Inflammatory macrophage (primary cell): ENCODE measurements at places on chromosomes 5 and 9.

DNA sequence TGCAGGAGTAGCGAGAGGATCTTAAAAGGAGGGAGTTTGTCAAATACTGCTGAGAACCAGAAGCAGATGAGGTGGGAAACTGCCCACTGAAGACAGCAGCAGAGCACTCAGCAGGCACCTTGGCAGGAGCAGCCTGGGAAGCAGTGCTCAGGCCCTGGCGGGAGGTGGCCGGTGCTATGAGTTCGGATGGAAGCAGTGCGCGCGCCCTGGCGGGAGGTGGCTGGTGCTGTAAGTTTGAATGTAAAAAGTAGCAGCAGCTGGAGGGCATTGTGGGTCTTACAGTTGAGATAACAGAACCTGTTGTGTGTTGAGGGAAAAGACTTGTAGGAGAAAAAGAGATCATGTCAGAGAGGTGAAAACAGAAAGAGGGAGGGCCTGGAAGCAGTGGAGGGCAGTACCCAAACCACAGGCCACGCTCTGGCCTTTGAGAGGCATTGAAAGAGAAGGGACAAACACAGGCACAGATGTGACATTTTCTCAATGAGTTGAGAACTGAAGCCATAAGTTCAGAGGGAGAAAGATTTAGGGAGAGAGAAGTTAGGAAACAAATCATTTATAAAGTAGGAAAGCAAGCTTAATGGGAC is 130.9 kb downstream of the ERCC6L2 start:
- no peak for DNase-seq

GRCh38 chr9:88663771-88664419 is 128.9 kb downstream of the NXNL2 start:
- DNase-seq = no peak

DNA sequence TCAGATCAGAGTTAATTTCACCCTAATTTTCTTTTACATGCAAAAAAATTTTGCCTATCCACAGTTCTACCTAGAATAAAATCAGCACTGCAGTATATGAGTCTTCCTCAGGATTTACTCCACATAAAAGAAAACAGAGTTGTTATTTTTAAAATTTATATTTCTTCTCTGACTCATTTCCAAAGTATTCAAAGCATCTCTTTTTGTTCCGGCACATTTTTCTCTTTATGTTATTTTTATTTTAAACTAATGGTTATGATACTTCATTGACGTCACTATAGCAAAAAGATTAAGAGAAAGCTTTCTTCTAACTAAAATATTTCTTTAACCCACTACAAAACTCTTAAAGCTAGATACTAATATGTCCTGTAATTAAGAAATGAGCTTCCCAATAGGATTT is 590.4 kb downstream of the PRELID2 start:
- DNase-seq = no peak

DNA sequence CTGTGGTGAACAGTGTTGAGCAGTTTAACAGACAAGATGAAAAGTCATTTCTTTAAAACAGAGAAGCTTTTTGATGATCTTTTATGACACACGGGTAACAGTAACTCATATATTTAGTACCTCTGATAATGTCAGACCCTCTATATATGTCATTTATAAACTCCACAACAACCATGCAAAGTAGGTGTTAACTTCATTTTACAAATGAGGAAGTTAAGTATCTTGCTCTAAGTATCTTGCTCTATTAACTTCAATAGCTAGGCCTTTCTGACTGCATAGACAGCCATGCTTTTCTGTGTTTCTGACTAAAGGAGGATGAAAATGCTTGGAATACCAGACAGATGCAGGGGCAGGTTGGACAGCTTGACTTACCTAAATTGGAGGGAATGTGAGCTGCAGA is 1.8 kb downstream of the NUDT2 start:
- DNase-seq = no peak

DNA sequence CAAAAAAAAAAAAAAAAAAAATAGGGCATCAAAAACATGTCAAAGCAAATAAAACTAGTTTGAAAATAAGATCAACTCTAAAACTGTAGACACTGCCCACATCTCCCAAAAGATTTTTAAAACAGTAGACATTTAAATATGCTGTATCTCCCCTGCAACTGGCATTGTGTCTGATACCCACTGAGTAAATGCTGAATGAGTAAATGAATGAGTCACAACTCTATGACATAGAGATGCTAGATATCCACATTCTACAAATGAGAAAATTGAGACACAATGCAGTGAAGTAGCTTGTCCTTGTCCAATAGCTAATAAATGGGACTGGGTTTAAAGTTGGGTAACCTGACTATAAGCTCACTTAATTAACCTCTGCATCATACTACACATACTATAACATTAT is 14.1 kb upstream of the MAP1B start:
- DNase-seq = no peak

DNA sequence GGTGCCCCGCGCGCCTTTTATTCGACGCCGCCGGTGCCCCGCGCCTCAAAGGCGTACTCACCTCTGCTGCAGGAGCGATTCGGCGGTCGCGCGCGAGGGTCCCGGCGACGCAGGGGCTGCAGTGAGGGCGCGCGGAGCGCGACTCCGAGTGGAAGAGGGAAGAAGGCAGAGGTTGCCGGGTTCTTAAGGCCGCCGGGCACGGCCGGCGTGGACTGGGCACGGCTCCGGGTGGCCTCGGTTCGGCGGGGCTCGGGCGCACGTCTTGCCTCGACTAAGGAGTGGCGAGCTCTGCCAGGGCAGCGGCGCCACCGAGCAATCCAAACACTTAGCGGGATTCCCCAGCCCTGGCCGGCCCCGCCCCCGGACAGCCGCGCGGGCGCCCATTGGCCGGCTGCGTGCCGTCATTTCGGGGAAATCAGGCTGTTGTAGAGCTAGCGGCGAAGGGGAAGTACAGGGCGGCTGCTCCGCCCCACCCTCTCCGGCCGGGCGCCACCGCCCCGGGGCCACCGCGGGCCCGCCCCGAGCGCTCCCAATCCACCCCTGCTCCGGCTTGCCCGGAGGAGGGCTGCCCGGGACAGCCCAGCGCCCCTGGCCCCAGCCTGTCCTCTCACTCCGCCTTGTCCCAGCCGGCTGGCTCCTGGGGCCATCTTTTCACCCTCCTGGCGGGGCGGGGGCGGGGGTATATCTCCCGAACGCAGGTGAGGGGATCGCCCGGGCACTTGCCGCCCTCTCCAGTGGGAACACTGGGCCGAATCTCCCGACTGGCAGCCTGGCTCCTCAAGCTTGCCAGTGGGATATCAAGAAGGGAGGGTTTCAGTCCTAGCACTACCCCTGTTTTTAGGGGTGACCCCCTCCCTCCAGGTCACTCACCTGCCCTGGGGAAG is at the start of gene IRF1:
IRF1 (minus strand) TSS at position 290 of the 884 bp plus-strand sequence. CDS start 1,295 bp downstream, outside the sequence.
- peak; percentile 97 for DNase-seq

GRCh38 chr5:75964008-75964407 is 119.2 kb upstream of the SV2C start:
- peak; percentile 46 for DNase-seq

- DNase-seq = no peak
These were observed 154.2 kb upstream of the TYRP1 start for GRCh38 chr9:12538842-12539579.

- DNase-seq = no peak
These were observed 1.0 kb upstream of the ACSL6 start for GRCh38 chr5:132012371-132013005.
